Activated T-cell treated with anti-CD3 and anti-CD28 coated beads, Interleukin-2, amount 50 U/mL, for 1 hour (primary cell): ENCODE measurements at places on chromosomes 6 and 20.

- DNase-seq = no peak
Measured at GRCh38 chr6:10414756-10415616, at the start of gene TFAP2A. Gene TFAP2A, minus strand, starts transcription at chr6:10415074. Its CDS starts 83 bp downstream, at chr6:10414991.

- DNase-seq = no peak
Measured at GRCh38 chr6:13075141-13075845, 253.0 kb downstream of the TBC1D7 start.

DNA sequence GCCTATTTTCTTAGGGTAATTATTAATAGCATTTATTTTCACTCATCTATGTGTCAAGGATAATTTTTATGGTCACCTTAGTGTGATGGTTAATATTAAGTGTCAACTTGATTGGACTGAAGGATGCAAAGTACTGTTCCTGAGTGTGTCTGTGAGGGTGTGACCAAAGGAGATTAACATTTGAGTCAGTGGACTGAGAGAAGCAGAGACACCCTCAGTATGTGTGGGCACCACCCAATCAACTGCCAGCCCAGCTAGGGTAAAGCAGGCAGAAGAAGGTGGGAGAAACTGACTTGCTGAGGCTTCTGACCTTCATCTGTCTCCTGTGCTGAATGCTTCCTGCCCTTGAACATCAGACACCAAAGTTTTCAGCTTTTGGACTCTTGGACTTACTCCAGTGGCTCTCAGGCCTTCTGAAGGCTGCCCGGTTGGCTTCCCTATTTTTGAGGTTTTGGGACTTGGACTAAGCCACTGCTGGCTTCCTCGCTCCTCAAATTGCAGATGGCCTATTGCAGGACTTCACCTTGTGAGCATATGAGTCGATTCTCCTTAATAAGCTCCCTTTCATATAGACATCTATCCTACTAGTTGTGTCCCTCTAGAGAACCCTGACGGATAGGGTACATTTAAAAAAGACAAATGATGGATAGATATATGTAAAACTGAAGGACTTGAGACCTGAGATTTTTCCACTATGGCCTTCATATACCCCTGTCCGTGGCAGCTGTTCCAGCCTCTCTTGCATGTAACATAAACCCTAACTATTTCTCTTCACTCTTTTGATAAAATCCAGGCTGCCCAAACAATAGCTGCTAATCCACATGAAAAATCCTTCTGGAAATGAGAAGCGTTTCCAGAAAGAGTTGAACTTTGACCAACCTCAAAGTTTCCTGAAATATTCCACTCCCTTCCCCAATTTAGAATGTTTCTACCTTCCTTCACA, 62.1 kb upstream of the RGS17 start:
- DNase-seq = no peak

GRCh38 chr6:137980777-137981176, 113.7 kb downstream of the TNFAIP3 start:
- no peak for DNase-seq

DNA sequence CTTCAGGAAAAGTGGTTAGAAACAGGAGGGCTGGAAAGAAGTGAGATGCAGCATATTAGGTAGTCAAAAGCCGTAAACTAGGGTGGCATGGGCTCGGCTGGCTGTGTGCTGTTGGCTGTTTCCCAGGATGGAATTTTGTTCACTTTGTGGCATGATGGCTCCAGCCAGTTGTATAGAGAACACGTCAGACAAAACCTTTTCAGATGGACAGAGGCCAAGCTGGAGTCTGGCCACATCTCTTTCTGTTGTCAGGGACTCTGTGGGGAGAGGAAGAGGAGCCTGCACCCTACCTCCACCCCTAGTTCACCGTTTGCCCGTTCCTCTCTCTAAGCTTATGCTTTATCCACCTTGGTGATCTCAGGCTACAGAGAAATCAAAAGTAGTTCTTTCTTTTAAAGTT, 22.0 kb downstream of the C6orf89 start:
- no peak for DNase-seq

DNA sequence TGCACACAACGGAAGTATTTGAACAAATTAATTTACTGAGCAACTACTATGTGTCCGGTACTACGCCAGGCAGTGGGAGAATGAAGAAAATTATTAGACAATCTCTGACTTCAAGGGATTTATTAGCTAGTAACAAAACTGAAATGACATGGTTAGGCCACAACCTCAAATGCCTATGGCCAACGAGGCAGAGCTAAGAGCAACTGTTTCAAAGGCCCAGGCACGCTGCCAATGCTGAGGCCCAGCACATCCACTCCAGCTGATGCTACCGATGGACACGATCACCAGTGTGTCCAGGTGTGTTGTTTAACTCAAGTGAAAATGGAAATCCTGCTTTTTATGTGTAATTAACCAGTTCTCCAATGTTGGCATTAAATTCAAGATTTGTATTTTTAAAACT, 420.9 kb downstream of the PRKN start:
- DNase-seq = no peak

DNA sequence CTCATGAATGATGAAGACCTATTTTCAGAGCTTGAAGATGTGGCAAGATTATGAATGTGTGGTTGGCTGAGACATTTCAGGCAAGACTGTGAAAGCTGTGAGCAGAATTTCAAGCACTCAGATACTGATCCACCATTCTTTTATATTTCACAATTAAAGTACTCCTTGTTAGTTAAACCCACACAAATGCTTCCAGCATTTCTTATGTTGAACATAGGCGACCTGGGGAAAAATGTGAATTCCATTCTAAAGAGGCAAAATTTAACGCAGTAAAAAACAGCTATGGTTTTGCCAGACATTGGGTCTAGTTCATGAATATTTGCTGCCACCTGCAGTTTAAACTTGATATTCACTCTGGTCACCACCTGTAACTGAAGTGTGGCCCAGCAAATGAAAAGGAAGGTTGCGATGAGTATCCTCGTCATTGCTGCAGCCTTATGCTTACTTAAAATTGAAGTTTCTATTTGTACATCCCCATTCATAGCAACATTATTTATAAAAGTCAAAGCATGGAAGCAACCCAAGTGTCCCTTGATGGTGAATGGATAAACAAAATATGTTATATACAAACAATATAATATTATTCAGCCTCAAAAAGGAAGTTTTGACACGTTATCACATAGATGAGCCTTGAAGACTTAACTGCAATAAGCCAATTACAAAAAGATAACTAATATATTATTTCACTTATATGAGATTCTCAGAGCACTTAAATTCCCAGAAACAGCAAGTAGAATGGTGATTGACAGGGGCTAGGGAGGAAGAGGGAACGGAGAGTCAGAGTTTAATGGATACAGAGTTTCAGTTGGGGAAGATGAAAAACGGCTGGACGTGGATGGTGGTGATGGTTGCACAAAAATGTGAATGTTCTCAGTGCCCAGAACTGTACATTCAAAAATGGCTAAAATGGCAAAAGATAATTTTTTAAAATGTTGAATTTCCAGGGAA, 32.4 kb upstream of the FAM184A start:
- DNase-seq = no peak

GRCh38 chr20:4081421-4081820, 66.1 kb upstream of the RNF24 start:
- DNase-seq = no peak

- no peak for DNase-seq
Measured at GRCh38 chr20:39813190-39813829, 851.2 kb downstream of the DHX35 start.

GRCh38 chr20:23142162-23143050, 56.3 kb upstream of the CD93 start:
- DNase-seq = no peak

DNA sequence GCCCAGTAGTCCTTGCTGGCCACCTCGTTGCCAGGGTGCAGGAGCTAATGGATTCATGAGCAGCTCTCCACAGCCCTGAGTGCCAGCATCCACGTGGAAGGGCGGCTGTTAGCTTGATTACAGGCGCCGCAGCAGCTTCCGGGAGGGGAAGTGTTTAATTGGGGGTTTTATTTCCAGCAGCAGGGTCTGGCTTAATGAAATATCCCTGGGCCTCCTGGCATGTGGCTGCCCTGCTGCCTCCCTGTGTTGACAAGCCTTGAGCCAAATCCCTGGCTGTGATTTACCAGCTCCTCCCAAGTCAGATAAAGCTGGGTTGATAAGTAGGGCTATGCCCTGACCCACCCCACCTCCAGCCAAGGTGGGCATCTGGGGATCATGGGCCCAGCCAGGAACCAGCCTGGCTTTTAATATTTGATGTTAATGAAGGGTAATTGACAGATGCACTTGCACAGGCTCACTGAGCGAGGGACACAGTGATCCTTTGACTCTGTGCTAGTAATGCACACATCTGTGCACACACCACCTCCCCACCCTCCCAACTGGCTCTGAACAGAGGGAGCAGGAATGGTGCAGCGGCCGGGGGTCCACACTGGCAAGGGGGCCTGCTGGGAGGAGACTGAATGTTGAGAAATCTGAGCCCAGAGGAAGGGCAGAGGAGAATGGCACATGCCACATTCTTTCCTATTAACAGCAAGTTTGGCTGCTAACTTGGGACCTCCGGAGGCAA, 13.6 kb downstream of the GLP1R start:
- DNase-seq = no peak

- DNase-seq = no peak
Measured at GRCh38 chr6:130514712-130515111, 148.9 kb downstream of the TMEM200A start.

DNA sequence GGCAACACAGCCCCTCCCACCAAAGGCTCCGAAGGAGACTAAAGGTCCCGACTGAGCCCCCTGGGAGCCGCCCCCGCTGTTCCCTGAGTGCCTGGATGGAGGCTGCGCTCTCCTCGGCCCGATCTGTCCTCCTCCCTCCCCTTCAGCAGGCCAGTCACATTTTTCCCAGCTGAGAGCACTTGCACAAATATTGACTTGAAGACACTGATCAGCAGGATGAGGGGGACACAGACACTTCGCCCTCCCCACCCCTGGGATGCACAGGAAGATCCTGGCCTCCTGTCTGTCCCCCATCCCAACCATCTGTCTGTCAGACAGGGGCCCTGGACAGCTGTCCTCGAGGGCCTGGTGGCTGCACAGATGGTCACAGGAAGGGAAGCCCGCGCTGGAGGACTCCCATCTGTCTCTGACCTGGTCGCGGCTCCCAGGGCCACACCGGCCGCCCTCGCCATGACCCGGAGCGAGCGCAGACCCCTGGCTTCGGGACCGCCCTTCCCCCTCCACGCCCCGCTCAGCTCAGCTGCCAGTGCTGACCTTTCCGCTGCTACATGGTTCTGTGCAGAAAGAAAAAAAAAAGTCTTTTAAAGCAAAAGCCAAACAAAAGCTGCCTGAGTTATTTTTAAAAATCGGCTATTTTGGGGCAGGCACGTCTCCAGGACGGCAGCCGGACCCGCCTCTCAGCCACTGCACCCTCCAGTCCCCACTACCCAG, 11.1 kb downstream of the LAMA5 start:
- DNase-seq = no peak

DNA sequence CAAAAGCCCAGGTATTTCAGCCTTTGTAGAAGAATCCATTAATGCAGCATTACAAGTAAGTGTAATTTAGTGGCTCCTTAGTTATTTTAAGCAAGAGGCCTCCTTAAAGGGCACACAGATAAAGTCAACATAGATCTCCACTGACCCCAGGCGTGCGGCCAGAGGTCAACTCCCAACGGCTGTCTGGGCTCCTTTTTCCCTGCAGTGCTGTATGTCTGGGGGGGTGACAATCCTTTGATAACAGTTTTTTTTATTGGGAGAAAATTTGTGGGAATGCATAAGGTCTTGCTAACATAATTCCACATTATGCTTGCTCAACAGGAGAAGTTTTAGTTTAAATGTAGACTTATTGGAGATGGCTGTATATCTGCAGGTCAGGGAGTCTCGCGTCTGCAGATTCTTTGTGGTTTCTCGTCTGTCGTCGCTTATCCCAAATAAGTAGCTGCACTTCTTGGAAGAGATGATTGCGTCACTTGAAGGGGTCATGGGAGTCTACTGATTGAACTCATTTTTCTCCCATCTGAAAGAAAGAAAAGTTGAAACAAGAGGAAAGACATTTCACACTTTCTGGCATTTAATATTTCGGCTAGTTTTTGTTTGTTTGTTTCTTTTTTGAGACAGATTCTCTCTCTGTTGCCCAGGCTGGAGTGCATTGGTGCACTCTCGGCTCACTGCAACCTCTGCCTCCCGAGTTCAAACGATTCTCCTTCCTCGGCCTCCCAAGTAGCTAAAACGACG, 151.7 kb upstream of the AKAP12 start:
- no peak for DNase-seq

- DNase-seq = no peak
Measured at GRCh38 chr20:31967830-31968249, at the start of gene XKR7. Gene XKR7, plus strand, starts transcription at chr20:31968151. Its CDS starts 25 bp downstream, at chr20:31968176.

DNA sequence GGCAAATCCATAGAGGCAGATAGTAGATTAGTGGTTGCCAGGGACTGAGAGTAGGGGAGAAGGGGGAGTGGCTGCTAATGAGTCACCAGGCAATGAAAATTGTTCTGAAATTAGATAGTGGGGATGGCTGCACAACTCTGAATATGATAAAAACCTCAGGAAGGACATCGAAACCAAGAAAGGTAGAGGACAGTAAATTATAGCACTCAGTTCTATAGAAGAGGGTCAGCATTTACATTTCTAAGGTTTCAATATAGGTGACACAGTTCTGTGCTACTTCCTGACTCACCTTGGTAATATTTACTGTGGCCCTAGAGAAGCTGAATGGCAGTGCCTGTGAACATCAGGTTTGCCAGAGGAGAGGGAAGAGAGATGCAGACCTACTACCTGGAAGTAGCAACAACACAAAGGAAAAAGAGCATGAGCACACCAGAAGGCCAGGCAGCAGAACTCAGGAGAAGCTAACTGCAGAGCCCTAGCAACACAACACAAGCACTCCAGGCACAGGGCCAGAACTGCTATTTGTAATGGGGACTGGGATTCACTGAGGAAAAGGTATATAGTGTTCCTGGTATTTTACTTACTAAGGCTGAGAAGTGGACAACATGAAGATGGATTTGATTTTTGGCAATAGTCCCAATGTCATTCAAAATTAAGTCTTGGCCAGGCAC, 75.9 kb downstream of the PLCG1 start:
- DNase-seq = no peak

GRCh38 chr6:47567586-47567985, 90.0 kb downstream of the CD2AP start:
- no peak for DNase-seq

- no peak for DNase-seq
Measured at GRCh38 chr6:43703512-43704429, 16.2 kb upstream of the MRPS18A start.

GRCh38 chr6:153231048-153231646, 100.1 kb upstream of the RGS17 start:
- DNase-seq = no peak

- no peak for DNase-seq
Measured at GRCh38 chr6:21870076-21870730, 276.7 kb downstream of the SOX4 start.

GRCh38 chr6:153662982-153663381, 376.1 kb upstream of the OPRM1 start:
- DNase-seq = no peak

DNA sequence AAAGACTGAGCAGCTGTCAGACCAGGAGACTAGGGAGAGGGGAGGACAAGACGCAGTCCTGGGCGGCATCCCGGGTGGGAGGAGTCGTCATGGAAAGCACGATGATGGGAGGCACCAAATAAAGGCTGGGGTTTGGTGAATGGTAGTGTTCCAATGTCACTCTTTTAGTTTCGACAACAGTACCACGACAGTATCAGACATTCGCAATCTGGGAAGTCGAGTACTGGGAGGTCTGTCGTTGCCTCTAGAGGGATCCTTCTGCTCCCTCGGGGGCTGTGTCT, 32.1 kb downstream of the PSMG4 start:
- no peak for DNase-seq
